ENCODE measurements at places on chromosomes 7 and 10.

DNA sequence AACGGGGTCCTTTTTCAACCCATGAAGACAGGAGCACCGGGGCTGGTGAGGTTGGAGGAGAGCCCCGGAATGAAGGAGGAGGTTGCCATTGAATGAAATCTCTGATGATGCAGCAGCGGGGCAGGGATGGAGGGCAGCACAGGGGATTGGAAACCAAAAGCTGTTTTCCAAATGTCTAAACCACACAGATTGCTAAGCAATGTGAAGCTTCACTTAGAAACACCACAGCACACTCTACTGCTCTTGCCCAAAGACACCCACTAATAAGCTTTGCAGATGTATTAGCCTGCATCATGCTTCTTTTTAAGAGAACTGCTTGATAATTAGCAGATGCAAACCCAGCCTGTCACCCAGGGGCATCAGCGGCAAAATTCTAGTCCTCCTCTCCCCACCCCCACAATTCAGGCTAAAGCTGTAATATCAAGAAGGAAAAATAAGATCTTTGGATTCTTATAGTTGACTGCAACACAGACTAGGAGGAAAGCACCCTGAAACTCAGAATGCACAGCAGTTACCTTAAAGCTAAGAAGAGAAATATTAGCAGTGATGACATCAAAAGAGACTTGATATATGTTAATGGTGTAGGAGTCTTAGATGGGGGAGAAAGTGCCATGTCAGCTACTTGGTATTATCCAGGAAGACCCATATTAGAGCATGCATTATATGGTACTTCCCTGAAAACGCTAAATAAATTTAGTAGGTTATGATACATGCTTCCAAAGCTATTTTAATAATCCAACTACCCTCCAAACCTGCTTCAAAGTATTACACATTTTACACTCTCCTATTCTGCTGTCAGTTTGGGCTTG, 666.7 kb downstream of the KCNMA1 start:
- no peaks in the 10 kb centered on the region for H3K27me3 ChIP-seq
- no peaks in the 10 kb centered on the region for H3K4me1 ChIP-seq

GRCh38 chr7:45159296-45159695, 1.7 kb downstream of the RAMP3 start:
- no peaks in the 10 kb centered on the region for H3K36me3 ChIP-seq
- H3K4me3 ChIP-seq, result no peak overlapping the region
- no peaks in the 10 kb centered on the region for H3K27me3 ChIP-seq
- H3K4me1 ChIP-seq, result no peaks in the 10 kb centered on the region
- H3K27ac ChIP-seq, result no peak overlapping the region
- DNase-seq, result no peak

- no peaks in the 10 kb centered on the region for H3K27me3 ChIP-seq
- H3K4me1 ChIP-seq, result peaks cover 12% of the 10 kb centered on the region
- H3K4me3 ChIP-seq, result no peak overlapping the region
Observed at GRCh38 chr10:3964516-3964915, 179.5 kb upstream of the KLF6 start.

DNA sequence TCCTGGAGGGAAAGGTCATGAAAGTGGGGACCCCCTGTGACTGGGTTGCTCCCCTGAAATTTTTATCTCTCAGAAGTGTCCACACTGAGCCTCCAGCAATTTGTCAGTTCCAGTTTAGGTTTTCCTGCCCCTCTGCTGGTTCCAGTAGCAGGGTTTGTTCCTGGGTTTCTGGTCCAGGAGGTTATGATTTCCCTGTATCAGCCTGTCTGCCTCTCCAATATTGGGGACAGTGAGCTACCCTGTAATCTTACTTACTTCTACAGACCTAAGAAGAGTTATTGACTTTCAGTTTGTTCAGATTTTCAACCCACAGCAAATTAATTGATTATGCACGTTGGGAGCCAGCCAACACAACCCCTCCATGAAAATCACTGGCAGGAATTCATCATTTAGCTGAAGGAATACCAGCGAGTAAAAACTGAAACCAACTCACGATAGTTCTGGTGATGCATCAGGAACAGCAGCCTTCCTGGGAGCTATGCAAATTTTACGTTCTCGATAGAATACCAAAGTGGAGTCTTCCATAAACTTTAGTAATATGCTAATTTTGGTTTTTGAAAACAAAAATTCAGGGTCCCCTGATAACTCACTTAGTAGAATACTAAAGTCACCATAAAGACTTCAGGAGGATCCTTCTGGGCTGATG, 31.3 kb upstream of the IL15RA start:
- DNase-seq, result no peak
- H3K4me3 ChIP-seq, result peak overlapping the region; percentile 21
- no peaks in the 10 kb centered on the region for H3K4me1 ChIP-seq
- H3K36me3 ChIP-seq, result no peaks in the 10 kb centered on the region
- H3K27ac ChIP-seq, result no peak overlapping the region

DNA sequence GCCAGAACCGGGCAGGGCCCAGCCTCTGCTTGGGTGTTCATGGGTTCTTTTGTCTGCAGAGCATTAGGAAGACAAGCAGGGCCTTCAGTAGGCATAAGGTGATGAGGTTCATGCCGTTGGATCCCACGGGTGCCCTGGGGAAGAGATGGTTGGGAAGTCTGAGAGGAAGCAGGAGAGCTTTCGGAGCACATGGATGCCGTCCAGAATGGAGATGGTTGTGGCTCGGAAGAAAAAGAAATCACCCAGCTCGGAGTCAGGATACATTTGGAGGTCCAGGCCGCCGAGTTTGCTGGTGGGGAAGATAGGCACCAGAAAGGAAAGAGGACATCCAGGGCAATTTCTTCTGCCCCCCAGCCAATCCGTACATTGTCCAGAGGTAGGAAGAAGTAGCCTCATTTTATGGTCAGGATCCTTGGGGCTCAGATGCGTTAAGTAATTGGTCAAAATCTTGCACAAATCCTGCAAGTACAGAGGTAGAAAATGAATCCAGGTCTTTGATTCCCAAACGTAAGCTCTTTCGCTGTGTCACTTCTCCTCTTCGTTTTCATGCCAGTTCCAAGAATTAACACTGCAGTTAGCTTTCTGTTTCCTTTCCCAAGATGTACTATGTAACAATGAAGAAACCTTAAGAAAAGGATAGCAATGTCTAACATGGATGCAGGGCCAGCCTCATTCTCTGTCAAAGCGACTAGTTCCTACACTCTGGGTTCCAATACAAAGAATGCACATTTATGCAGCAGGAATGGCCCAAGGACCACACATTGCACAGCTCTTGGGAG, 147.8 kb upstream of the KLF6 start:
- no peak for DNase-seq
- H3K27ac ChIP-seq, result no peak overlapping the region
- no peaks in the 10 kb centered on the region for H3K27me3 ChIP-seq
- H3K4me1 ChIP-seq, result peaks cover 25% of the 10 kb centered on the region
- no peak overlapping the region for H3K4me3 ChIP-seq

GRCh38 chr7:64951250-64951848, 39.5 kb downstream of the ZNF117 start:
- H3K27me3 ChIP-seq, result peaks cover 3% of the 10 kb centered on the region
- peaks cover 8% of the 10 kb centered on the region for H3K4me1 ChIP-seq
- no peak overlapping the region for H3K27ac ChIP-seq
- no peaks in the 10 kb centered on the region for H3K36me3 ChIP-seq
- no peak for DNase-seq

DNA sequence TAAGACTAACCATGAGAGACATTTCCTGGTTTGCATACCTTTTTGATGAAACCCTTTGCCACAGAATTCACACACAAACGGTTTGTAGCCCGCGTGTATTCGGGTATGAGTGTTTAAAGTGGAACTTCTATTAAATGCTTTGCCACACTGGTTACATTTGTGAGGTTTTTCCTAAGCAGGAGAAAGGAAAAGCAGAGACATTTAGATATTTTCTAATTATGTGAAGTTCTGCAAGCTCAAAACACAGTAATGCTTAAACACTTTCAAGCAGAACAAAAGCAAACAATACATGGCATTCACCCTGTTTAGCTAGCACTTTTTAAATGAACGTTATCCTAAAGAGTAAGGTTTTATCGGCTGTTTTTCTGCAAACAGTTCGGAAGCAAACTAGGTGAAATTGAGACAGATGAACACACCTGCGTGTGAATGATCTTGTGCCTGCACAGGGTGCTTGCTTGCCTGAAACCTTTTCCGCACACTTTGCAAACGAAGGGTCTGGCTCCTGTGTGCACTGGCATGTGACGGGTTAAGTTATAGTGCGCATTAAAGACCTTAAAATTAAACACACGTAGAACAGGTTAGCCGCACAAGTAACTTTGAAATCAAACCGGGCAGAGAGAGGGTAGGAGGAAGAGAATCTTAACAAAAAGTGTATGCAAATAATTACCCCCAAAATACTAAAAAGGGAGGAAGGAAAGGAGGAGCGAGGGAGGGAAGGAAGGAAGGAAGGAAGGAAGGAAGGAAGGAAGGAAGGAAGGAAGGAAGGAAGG, 1.6 kb downstream of the FEZF1 start:
- no peak overlapping the region for H3K4me3 ChIP-seq
- peaks cover 78% of the 10 kb centered on the region for H3K27me3 ChIP-seq
- H3K4me1 ChIP-seq, result peaks cover 8% of the 10 kb centered on the region
